ENCODE measurements at places on chromosomes 4 and X. TPM values are rescaled to one million over a fixed set of nuclear protein-coding genes. Genes with fewer than 3 reads are reported as not detected.

SCML2 gene
- 2.6 TPM for total RNA-seq

GRCh38 chr4:93436000-93436626 lies 392.4 kb upstream of the ATOH1 start:
- DNase-seq = no peak

- no peak for DNase-seq
Measured at GRCh38 chr4:146334862-146335449, 120.6 kb downstream of the REELD1 start.

- no peak for DNase-seq
Measured at GRCh38 chr4:744212-744841, 38.7 kb downstream of the PCGF3 start.
